ENCODE measurements at places on chromosomes 1 and 21.

DNA sequence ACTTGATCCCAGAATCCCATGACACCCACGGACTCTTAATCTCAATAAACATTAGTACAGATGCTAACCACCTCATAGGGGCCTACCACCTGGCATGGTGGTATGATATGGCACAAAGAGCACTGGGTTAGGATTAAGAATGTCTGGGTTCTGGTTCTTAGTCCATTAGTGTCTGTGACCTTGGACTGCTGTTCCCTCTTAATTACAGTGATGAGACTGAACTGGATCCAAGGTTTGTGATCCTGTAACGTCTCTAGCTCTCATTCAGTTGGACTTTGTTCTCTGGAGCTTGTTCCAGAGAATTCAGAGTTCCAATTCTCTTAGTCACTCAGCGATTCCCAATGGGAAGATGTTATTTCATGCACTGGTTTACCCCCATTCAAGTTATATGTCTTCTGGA, 23.6 kb upstream of the PIGC start:
- no peak for DNase-seq

DNA sequence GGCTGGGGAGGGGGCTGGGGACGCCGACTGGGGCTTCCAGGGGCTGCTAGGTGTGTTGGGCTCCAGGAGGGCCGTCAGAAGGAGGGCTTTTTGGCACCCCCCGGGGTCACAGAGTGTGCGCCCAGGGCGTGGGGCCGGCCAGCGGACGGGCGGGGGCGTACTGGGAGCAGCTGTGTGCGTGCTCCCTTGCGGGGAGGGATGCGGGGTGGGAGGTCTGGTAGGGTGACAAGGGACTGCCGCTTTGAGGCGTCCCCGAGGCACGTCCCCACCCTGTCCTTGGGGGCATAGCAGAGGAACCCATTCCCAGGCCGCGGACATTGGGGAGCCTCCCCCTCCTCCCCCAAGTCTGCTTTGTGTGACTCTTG, 1.1 kb downstream of the FOXO6 start:
- DNase-seq, result no peak

GRCh38 chr1:171740987-171741871, 636 bp downstream of the VAMP4 start:
- DNase-seq, result peak; percentile 13

DNA sequence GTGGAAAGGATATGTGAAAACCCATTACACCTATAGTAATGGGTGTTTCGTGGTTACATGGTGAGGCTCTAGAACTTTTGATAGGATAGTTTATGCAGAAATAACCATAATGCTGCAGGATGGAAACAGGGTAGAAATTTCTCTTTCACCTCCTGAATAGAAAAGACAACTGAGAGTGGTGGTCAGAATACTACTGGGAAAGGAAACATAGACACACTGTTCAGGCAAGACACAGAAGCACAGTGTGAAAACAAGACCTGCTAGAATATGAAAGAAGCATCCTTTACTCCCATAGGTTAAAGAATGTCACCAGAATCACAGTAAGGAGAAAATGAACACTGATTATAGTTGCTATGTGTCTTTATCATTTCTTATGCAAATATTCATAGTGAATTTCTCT, 496.6 kb downstream of the DPYD start:
- DNase-seq, result no peak

DNA sequence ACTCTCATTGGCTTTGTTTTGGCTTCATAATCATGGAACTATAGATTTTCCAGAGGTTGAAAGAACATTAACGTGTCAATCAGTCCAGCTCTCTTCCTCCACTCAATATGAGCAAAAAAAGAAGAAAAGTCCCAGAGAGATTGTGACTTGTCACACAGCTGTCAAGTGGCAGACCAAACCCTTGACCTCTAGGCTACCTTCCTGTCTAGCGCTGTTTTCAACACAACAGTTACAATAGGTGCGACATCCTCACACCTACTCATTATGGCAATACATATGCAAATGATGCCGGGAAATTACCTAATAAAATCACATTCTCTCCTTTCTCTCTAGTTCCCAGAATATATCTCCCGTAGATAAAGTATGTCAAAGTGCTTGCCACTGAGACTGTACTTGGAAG, 1.1 kb downstream of the WARS2 start:
- no peak for DNase-seq

All from stimulated activated CD4-positive, alpha-beta T cell treated with anti-CD3 and anti-CD28 coated beads, TNF-alpha, amount 100 ng/mL, for 4 hours (primary cell).